Fibroblast of villous mesenchyme (primary cell): ENCODE measurements at places on chromosomes 11 and 22.

- no peak for DNase-seq
These were observed 69.4 kb downstream of the FAM76B start for GRCh38 chr11:95720195-95720594.

GRCh38 chr11:67160045-67160444, 41.0 kb downstream of the KDM2A start:
- DNase-seq: no peak

DNA sequence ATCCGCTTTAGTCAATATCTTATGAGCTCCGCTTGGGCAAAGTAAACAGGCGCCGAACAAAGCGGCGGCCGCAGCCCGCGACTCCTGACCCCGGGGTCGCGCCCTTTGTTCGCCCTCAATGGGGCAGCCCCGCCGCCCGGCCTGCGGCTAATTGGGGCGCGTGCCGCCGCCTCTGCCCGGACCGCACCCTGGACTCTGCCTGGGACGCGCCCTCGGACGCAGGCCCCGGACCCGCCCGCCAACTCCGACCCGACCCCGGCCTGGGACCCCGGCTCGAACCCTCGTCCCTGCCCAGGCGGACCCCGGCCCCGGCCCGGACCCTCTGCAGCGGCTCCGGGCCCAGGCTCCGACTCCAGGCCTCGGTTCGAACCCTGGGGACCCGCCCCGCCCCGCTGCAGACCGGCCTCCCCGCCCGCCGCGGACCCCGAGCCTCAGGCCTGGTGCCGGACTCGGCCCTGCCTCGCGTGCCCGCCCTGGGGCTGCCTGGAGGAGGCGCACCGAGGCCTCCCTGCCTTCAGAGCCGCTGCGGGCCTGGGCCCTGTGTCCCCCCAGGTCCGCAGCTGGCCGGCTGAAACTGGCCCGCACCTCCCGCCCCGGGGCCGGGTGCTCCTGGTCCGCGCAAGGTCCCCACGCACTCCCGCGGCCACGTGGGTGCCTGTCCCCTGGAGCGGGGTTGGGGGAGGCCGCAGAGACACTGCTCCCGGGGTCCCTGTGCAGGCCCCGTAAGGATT, 84.7 kb upstream of the WNT7B start:
- DNase-seq: no peak

DNA sequence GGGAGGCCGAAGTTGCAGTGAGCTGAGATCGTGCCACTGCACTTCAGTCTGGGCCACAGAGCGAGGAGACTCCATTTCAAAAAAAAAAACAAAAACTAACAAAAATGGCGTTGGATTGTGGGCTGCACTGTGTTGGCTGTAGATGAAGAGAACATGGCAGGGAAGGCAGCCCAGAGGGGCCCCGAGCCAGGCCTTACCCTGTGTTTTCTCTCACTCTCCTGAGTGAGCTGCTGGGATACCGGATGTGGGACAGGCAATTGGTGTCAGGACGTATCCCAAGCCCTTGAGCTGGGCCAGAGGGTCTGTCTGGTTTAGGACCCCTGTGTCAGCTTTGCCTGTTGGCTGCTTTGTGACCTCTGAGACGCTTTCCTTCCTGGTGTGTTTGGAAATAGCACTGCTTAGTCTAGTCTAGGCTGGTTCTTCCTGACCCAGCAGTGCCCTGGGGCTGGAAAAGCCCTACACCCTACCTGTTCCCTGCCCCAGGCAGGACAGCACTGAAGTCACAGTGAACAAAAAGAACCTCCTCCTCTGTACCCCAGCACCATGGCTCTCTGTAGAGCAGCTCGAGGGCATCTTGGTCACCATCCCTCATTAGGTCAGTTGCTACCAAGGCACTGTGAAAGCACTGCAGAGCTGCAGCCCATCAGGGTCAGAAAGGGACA, 17.8 kb downstream of the CHADL start:
- no peak for DNase-seq

- DNase-seq: no peak
These were observed 405.7 kb downstream of the BUD13 start for GRCh38 chr11:116366980-116367645.

DNA sequence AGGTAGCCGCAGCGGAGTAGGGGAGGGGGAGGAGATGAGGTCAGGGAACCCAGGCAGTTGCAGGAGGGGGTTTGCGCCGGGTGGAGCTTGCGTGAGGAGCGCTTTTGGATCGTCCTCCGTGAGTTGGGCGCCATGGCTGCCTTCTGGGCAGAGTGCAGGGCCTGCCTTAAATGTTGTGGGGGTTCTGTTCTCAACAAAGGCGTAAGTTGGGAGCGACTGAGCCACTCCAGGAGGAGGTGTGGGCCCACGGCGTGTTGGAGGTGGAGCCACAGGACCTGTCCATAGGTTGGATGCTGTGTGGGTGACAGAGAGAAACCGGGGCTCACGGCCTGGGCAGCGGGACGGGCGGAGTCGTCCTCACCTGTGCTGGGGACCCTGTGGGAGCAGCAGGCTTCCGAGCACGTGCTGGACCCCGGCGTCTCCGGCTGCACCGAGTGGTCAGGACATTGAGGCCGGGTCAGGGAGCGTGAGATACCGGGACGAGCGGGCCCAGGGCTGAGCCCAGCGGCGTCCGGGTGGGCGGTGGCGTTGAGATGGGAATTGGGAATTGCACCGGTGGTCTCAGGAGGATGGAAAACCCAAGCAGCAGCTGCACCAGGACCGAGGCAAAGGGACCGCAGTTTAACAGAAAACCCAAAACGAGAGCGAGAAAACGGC, 977 bp upstream of the PGGHG start:
- DNase-seq: no peak

DNA sequence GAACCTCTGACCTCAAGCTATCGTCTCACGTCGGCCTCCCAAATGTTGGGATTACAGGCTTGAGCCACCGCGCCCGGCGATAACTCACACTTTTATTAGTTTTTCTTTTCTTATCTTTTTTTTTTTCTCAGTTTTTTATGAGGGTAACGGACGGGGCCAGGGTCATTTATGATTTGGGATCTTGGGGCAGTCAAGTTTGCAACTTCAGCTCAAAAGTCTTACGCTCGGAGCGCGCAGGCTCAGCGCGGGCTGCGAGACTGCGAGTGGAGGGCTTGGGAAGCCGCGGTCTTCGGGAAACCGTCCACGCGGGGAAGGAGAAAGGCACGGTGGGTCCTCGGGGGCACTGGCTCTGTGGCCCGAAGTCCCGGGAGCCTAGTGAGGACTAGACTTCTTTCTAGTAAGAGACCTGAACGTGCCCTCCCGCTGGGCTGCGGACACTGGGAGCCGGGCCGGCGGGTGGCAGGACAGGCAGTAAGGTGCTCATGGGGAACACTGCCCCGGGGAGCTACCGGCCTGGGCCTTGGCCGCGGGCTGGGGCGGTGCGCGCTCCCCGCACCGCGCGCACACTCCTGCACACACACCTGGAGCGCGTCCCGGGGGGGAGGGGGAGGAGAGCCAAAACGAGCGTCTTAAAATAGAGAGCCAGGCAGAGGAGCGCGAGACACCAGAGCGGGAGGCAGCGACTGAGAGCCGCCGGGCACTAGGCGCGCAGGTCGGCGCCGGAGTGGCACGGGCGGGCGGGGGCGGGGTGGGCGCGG, 476 bp upstream of the BARX2 start:
- peak; percentile 3 for DNase-seq

- DNase-seq: no peak
These were observed 77.5 kb upstream of the RRM1 start for GRCh38 chr11:4017129-4017528.

DNA sequence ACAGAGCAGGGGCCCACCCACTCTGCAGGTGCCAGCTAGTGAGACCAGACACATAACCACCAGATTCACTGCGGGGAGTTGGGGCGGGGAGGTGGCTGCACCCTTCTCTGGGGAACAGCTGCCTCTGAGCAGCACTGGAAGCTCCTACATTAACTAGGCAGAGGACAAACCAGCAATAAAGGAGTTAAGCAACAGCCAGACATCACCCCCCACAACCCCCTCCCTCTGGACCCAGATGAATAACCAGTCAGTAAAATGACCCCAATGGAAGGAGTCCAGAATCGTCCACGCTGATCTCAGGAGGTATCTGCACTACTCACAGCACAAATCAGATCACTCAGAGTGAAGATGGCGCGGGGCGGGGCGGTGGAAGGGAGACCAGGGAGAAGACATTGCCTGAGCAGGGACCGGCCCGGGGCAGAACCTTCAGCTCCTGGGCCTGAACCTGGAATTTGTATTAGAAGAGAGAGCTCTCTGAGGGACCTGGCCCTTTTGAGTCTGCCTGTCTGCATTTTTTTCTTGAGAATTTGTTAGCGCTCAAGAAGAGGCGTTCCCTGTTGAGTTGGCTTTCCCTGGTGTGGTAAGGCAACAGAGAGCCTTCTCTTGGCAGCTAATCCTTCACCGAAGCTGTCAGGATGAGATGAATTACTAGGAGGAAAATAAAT, 125.5 kb upstream of the NCAM1 start:
- no peak for DNase-seq

GRCh38 chr22:46077669-46078099, 72.6 kb upstream of the PPARA start:
- peak; percentile 45 for DNase-seq

DNA sequence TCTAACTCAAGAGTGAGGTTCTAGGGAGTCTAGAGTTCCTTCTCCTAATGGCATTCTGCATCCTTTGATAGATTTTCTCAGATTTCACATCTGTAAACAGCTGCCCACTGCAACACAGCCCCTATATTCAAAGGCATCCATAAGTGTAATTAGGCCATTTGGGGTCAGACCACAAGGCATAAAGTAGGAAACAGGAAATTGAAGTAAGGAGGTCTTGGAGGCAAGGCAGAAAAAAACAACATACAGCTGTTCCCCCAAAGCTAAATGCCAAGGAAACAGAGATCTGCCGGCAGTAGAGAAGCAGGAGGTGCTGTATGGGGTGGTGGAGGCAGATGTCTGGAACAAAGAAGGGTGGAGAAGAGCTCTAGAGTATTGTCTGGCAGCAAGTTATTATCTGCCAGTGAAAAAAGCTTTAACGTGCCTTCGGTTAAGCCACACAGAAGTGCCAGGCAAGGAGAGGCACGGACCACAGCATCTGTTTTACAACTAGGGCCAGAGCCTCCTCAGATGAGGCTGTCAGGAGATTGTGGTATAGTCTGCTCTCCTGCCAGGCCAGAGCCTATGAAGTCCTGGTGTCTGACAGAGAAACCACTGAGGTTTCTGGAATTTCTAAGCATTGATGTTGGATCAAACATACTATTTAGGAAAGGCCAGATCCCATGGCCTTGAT, 100.2 kb upstream of the CHRM4 start:
- peak; percentile 45 for DNase-seq

GRCh38 chr11:83033371-83033770, 38.3 kb downstream of the RAB30 start:
- peak; percentile 36 for DNase-seq

- no peak for DNase-seq
These were observed 260.7 kb downstream of the MN1 start for GRCh38 chr22:27540656-27541396.

DNA sequence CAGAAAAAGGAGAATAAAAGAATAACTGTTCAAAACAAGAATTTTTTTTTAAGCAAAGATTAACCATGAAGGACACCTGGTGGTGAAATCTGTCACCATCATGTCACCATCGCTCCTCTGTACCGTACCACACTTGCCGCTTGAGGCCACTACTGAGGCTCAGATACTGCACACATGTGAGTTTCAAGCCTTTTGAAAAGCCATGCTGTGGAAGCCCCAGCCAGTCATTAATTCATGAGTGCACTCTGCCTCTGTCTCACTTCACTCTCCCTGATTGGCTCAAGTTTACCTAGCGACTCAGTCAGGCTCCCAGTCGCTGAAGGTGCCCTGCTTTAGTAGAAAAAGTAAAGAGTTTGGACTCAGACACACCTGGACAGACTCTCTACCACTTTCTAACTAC, 6.6 kb upstream of the MS4A12 start:
- no peak for DNase-seq

DNA sequence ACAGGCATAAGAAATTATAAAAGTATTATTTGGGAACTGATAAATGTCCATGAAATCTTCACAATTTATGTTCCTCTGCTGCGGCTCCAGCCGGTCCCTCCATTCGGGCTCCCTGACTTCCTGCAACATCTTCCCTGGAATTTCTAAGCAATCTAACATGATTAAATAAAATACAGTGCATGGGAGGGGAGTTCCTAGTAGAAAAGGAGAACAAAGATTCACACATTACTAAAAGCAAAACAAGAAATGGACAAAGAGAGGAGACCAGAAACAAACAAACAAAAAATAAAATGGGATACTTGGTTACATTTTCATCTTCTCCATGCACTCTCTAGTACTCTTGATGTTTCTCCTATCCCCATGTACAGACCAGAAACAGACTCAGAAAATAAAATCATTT, 8.6 kb upstream of the APOL4 start:
- no peak for DNase-seq

DNA sequence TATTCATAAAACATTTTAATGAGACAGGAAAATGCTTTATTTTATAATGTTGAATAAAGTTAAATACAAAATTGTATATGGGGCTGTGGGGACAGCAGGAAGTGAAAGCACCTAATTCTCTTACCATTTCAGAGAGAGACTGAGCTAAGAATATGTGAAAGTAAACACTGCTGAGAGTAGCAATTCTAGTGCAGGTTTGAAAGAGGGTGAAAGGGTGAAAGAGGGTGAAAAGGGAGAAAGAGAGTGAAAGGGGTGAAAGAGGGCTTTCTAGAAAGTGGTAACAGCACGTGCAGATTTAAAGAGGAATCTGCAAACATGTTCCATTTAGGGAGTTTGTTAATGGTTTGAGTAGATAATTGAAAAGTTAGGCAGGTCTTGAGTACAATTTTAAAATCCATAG, 652.0 kb upstream of the CCDC90B start:
- no peak for DNase-seq

DNA sequence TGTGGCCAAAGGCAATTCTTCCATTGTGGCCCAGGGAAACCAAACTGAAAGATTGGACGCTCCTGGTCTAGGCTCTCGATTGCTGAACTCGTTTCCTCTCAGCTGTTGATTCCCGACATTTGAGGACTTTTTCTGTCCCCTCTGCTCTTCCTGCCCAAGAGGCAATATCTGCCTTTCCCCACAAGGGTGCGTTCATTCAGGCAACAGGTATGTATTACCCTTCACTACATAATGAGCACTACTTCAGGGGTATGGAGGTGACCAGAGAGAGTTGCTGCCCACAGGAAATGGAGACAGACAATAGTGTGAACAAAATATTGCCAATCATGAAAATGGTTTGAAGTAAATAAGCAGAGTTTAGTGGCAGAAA, 8.2 kb downstream of the PTH start:
- no peak for DNase-seq

DNA sequence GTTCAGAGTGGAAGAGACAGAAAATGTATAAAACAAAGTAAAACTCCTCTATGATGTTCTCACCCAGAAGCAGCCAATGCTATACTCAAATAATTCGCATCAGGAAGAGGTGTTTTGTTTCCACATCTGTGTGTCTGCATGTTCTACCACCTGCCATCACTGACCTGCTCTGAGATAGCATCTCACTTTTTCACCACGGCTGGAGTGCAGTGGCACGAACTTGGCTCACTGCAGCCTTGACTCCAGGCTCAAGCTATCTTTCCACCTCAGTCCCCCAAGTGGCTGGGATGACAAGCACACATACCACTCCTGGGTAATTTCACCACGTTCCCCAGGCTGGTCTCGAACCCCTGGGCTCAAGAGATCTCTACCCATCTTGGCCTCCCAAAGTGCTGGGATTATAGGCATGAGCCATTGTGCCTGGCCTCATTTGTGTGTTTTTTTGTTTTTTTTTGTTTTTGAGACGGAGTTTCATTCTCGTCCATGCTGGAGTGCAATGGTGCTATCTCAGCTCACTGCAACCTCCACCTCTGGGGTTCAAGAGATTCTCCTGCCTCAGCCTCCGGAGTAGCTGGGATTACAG, 14.4 kb downstream of the TALDO1 start:
- DNase-seq: no peak
